CD4-positive, alpha-beta memory T cell (primary cell): ENCODE measurements at places on chromosomes 6 and 20. TPM values are rescaled to one million over a fixed set of nuclear protein-coding genes. Genes with fewer than 3 reads are reported as not detected.
A peak's percentile ranks its signal among the peaks of the same experiment; 100 is the strongest.

Gene TFAP2D
- polyA plus RNA-seq: not detected

GRCh38 chr20:38112261-38112929 is 52.7 kb downstream of the TGM2 start:
- no peak for DNase-seq

DNA sequence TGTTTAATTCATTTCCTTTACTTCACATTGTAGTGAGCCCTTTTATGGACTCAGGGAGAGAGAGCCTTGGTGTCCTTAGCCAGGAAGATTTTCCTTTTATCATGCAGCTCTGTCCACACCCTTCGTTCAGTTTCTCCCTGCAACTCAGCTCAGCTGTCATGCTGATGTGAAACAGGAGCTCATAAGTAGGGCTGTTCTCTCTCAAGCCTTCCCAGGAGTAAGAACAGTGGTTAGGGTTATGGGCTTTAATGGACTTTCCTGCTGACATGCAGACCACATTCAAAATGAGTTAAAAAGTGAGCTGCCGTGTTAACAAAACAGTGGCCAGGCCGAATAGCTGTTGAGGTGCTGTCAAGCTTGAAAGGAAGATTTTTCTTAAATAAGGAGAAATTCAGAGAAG is 104.1 kb downstream of the BCKDHB start:
- no peak for DNase-seq

- no peak for DNase-seq
These were observed 39.6 kb upstream of the PDE7B start for GRCh38 chr6:135811644-135812526.

DNA sequence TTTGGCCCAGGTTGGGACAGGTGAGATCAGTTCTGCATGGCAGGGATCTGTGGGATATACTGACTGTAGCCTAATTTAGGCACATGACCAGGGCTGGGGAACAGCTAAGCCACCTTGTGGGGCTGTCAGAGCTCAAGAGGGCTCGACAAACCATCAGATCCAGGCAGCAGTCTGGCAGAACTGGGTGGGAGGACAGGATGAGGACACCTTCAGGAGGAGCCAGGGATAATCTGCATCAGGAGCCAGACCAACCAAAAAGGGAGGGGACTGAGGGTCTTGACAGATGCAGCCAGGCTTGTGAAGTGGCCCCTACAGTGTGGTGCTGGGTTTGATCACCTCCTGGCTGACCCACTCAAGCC is 123.4 kb downstream of the MAFB start:
- DNase-seq: no peak

DNA sequence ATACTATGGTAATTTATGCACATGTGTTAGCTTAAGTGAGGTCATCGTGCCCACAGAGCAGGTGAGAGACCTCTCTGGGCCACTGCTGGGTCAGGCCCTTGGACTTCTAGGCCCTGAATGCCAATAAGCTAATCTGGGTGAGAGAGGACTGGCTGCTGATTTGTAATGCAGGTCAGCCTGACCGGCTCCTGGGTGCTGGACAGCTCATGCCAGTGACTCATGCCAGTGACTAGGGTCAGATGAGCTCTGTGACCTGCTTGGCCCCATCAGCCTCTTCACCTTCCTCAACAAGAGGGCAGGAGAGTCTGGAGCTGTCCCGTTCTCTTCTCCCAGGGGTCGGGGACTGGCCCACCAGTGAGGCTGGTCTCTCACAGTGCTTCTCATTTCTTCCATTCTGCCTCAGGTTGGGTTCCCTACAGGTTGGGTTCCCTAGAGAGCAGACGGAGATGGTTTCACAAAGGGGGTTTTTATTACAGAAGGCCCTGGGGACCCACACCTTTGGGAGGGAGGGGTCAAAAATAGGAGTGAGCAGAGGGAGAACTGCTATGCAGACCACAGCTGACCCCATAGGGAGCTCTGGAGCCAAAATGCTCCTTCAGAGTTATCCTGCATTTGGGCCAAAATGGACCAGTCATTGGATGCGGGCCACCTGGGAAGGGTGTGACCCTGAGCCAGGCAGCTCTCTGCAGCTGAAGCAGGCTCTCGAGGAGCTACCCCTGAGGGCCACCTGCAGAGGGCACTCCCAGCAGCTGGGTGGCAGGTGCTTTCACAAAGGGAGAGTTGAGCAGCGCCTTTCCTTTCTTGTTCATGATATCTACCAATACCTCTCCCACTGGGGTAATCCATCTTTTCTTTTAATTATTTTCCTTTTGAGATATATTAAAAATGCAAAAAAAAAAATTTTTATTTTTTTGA is 2.2 kb upstream of the OXT start:
- DNase-seq: peak; percentile 20

- DNase-seq: peak; percentile 60
These were observed 25.6 kb upstream of the FUCA2 start for GRCh38 chr6:143536866-143537691.

DNA sequence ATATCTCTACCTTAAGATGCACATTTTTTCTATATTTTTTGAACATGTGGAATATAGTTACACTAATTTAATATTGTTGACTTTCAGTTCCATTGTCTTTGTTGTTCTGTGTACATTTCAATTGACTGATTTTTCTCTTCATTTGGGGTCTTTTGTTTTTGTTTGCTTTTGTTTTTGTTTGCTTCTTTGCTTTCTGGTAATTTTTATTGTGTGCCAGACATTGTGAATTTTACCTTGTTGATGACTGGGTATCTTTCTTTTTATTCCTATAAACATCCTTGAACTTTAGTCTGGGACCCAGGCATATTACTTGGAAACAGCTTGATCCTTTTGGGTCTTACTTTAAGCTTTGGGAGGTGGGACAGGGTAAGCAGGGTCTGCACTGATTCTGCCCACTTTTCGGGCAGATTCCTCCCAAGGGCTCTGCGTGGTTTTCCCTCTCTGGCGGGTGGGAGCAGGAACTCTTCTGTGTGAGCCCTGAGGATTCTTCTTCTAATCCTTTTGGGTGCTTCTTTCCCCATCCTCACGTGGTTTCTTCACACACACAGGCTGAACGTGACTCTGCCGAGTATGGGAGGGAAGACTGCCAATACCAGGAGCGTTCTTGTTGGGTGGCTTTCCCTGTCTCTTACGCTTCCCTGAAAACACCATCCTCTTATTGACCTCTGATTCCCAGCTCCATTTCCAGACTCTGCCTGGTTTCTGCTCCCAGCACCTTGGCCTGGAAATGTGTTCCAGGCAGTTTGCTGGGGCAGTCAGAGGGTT is 200.5 kb downstream of the ARID1B start:
- no peak for DNase-seq

DNA sequence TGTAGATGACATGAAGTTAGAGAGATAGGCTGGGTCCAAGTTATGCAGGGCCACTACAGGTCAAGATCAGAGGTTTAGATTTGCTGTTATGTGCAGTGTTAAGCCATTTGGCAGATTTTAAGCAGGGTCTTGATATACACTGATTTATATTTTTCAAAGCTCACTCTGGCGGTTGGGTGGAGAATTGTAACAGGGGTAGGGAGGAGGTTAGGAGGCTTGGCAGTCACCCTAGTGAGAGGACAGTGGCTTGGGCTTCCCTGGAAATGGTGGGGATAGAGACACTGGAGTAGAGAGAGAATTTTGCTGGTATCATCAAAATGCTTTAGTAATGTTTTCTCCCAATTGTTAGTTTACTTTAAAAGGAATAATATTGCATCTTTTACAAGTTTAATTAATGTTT is 149.5 kb upstream of the SUPT3H start:
- DNase-seq: no peak

DNA sequence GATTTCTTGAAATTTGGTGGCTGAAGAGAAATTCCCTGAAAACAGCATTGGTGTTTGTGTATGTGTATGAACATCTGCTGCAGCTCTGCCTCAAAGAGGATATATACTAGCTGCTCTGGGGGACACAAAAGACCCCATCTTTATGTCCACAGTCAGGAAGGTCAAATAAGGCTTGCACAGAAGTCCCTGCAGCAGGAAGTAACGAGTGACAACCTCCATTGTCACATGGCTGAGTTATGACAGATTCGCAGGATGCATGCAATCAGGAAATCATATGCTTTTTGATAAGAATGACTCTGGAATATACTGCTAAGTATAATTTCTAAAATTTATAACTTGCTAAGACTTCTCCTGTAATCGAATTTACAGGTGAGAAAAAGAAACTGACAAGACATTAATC is 225.9 kb upstream of the CST7 start:
- DNase-seq: no peak

Gene STK35
- 6.4 TPM for polyA plus RNA-seq

Gene DNAH8
- polyA plus RNA-seq: not detected

GRCh38 chr20:15252304-15252703 is 914.9 kb upstream of the FLRT3 start:
- DNase-seq: no peak

Gene ASIP
- polyA plus RNA-seq: not detected

DNA sequence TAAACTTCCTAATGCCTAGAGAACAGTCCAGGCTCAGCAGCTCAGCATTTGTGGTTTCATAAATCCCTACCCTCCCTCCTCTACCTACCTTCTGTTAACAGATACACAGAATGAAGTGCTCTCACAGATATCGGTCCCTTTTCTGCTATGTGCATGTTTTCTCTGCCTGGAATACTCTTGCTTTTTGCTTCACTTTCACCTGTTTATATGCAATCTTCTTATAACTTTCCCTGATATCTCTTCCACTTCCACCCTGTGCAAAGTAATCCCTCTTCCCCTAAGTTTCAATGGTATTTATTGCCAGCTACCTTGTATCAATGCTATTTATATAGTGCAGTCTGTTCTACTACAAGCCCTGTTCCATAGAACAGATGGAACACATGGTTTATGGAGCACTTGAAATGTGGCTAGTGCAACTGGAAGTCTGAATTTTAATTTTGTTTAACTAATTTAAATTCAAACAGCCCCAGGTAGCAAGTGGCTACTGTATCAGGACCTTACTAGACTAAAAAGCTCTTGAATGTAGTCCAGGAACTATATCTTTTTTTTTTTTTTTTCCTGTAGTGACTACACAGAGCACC is 3.1 kb upstream of the TAB2 start:
- DNase-seq: no peak

- DNase-seq: no peak
These were observed 288.0 kb upstream of the TSHZ2 start for GRCh38 chr20:52684176-52684575.

DNA sequence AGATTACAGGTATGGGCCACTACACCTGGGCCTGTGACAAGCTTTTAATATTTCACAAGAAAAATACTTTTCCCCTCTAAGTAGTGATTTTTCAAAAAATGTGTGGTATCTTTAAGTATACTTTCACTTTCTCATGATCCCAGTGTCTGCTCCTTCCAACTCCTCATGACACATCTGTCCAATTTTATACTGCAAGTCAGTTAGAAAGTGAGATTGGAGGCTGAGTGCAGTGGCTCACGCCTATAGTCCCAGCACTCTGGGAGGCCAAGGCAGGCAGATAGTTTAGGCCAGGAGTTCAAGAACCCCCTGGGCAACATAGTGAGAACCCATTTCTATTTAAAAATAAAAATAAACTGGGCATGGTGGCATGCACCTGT is 20.2 kb downstream of the PIM1 start:
- DNase-seq: no peak

DNA sequence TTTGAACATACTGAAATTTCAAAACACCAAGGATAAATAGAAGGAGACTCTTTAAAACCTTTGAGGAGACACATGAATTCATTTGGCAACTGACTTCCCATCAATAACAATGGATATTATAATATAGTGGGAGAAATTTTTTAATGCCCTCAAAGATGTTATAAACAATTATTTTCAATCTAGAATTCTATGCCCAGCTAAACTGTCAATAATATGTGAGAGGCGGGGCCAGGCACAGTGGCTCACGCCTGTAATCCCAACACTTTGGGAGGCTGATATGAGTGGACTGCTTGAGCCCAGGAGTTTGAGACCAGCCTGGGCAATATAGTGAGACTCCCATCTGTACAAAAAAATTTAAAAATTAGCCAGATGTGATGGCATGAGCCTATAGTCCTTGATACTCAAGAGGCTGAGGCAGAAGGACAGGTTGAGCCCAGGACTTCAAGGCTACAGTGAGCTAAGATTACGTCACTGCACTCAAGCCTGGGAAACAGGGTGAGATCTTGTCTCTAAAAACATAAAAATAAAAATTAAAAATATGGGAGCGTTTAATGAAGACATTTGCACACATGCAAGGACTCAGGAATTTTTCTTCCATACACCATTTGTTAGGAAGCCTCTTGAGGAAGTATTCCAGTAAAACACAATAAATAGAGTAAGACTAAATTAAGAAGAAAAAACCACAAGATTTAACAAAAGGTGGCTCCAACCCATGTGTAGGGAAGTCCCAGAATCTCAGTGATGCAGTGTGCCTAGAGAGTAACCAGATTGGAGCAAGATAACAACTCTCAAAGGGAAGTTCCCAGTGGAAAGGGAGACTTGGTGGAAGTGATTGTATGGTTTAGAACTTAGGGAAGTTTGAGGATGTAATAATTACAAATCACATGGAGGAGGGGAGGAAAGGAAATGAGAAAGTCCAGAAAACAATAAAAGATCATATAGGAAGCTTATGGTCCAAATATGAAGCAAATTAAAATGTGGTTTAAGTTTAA is 26.3 kb upstream of the ETV7 start:
- no peak for DNase-seq

- DNase-seq: no peak
These were observed 278.5 kb upstream of the MAN1A1 start for GRCh38 chr6:119627908-119628669.

DNA sequence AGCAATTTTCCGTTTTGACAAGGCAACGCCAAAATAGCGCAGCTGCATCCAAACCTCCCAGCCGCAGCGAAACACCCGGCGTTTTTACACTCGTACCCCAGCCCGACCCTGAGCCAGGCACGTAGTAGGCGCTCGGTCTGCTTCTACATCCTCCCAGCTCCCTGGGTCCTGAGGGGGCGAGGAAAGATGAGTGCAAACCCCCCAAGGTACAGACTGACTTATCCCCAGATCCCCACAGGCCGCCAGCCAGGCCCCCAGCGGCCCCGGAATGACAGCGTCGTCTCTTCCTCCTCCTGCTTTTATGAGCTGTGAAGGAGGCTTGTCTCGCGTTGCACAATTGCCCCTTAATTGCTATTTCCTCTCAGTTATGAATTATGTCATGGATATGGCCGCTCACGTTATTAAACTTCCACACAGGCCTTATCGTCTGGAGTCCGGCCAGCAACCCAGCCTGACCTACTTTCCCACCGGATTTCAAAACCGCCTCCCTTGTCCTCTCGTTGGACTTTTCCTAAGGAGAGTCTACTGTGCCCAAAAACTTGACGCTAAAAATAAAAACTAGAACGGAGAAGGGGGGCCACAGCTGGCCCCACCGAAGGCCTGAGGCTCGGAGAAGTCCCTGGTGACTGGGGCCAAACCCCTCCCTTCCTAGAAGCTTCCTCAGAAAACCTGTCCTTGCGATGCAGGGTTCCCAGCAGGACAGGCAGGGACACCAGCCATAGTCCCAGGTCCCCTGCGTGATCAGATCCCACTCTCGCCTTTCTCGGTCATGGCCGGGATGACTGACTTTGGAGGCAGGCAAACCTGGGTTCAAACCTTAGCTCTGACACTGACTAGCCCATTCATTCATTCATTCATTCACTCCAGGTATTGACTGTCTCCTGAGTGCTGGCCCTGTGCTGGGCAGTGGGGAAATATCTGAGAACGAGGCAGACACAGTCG is 130.9 kb upstream of the PTPN1 start:
- DNase-seq: no peak
